ENCODE measurements at places on chromosomes 16 and 17. TPM values are rescaled to one million over a fixed set of nuclear protein-coding genes. Genes with fewer than 3 reads are reported as not detected.

The TERB1 gene
- total RNA-seq, result 0.15 TPM

DNA sequence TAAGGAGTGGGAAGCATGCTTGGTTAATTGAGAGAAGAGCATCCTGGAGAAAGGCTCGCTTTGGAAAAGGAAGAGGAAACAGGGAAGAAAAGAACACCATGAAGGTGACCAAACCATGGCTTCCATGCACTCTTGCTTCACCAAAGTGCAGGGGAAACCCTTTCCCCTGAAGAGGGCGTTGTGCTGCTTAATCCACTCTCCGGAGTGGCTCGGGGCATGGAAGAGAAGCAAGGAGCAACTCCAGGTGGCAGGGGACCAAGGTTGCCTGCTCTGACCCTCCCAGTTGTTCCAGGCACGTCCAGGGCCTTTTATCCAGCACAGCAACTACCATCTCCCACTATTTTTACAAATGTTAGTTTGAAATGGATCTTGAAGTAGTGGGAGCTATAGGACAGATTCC is 108.1 kb downstream of the STX8 start:
- no peak for DNase-seq

The C17orf100 gene
- total RNA-seq, result 1.1 TPM

- no peak for DNase-seq
These were observed 93.4 kb downstream of the KANSL1 start for GRCh38 chr17:46099865-46100264.

The FADS6 gene
- not detected for total RNA-seq

- no peak for DNase-seq
These were observed 12.6 kb upstream of the SLC12A3 start for GRCh38 chr16:56852401-56852730.

DNA sequence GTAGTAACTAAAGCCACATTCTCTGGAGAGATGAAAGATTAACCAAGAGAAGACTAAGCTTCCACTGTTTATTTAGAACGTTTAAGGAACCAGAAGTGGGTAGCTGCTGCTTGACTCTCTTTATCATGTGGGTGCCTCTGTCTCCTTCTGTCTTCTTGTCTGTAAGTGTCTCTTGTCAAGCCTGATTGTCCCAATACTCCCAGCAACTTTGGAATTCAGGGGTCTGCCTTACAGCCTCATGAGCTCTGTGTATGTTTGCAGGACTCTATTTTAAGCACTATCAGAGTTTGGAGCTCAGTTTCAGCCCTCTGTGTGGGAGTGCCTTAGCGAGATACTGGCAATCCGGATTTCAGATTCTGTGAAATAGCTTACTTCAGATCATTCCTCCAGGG is 29.3 kb upstream of the SPACA3 start:
- no peak for DNase-seq

GRCh38 chr17:65518256-65518655 is 43.2 kb downstream of the AXIN2 start:
- DNase-seq, result no peak

The DDX19B gene
- 35.8 TPM for total RNA-seq

- peak; percentile 73 for DNase-seq
These were observed 207.0 kb downstream of the MSI2 start for GRCh38 chr17:57463103-57463885.

The AIPL1 gene
- not detected for total RNA-seq

DNA sequence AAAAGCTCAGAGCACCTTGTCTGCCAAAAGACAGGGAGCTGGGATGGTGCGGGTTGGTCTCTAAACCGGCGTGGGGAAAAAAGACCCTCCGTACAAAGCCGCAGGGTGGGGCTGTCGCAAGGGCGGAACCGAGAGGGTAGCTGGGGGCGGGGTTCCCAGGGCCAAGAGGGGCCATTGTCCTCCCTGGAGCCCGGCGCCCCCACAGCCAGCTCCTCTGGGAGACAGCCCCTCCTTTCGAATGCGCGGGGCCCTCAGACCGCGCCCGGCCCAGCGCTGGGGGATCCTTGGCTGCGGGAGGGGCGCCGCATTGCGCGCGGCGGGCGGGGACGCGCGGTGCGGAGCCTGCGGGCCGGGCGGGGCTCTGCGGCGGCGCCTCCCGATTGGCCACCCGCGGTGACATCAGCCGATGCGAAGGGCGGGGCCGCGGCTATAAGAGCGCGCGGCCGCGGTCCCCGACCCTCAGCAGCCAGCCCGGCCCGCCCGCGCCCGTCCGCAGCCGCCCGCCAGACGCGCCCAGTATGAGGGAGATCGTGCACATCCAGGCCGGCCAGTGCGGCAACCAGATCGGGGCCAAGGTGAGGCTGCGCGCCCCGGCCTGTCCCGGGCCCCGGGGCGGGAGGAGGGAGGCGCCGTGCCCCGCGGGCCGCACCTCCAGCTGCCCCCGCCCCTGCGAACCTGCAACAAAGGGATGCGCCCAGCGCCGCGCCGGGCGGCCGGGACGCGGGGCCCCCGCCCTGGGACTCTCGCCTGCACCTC is at the start of gene TUBB3:
Gene TUBB3 (plus strand): TSS at position 459 of the 756 bp plus-strand sequence. CDS start 60 bp downstream, at position 519.
- DNase-seq, result peak; percentile 75

DNA sequence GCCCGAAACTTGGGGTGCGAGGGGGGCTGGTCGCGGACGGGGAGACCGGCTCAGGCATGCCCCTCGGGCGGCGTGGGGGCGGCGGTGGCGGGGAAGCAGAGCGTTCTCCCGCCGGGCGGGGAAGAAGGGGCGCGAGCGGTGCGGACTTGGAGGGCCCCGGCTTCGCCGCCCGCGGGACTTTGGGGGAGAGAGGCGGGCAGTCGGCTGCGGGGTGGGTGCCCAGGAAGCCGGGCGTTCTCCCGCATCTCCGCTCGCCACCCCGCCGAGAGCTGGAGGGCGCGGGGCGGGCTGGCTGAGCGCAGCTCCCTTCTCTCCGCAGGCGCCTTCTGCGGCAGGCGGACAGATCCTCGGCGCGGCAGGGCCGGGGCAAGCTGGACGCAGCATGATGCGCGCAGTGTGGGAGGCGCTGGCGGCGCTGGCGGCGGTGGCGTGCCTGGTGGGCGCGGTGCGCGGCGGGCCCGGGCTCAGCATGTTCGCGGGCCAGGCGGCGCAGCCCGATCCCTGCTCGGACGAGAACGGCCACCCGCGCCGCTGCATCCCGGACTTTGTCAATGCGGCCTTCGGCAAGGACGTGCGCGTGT is 772 bp downstream of the NTN1 start:
- DNase-seq, result no peak

GRCh38 chr17:80277751-80278671 is 17.4 kb downstream of the RNF213 start:
- DNase-seq, result no peak

DNA sequence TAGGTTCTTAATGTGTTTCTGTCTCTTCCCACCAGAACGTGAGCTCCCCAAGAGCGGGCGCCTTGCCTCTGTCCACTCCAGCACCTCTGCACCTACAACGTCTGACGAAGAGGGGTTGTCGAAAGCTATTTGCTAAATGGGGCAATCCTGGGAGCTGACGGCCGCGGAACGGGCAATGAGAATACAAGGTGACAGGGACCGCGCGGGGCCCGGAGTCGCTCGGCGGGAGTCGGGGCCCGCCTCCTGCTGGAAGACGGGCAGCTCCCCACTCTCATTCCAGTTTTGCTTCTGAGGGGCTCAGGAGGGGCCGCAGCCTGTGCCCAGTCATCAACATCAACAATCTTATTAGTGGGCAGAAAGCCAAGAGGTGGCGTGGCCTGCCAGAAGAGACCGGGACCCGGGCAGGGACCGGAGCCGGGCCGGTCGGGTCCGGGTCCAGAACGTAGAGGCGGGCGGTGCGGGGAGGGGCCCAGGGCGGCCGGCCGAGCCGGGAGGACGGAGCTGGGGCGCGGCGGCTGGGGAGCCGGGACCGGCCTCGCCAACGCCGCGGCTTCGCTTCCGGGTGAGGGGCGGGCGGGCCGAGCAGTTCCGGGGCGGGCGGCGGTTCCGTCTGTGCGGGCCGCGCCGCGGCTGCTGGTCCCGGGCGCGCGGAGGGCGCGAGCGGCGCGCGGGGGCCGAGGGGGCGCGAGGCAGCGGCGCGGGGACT is at the start of gene MOSMO:
Gene MOSMO (plus strand): TSS at position 603 of the 706 bp plus-strand sequence. CDS start 191 bp downstream, outside the sequence.
- DNase-seq, result peak; percentile 69
